T-helper 1 cell (primary cell): ENCODE measurements at places on chromosomes 4 and X.

GRCh38 chr4:57672846-57673433, 562.8 kb upstream of the IGFBP7 start:
- DNase-seq = no peak

- no peak for DNase-seq
Observed at GRCh38 chrX:112359906-112360305, 277.3 kb upstream of the TRPC5 start.

GRCh38 chr4:138757432-138757831, 258.1 kb upstream of the NOCT start:
- no peak for DNase-seq

DNA sequence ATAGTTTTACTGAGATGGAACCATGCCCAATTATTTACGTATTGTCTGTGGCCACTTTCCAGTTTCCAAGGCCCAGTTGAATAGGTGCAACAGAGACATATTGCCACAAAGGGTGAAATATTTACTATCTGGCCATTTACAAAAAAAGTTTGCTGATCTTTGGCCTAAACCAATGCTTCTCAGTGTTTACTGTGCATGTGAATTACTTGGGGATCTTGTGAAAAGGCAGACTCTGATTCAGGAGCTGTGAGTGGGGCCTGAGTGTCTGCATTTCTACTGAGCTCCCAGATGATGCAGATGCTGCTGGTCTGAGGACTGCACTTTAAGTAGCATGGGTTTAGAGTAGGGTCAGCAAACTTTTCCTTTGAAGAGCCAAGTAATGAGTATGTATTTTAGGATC, 94.1 kb upstream of the PDE5A start:
- no peak for DNase-seq

GRCh38 chr4:87961993-87962392, 13.5 kb upstream of the SPP1 start:
- no peak for DNase-seq

DNA sequence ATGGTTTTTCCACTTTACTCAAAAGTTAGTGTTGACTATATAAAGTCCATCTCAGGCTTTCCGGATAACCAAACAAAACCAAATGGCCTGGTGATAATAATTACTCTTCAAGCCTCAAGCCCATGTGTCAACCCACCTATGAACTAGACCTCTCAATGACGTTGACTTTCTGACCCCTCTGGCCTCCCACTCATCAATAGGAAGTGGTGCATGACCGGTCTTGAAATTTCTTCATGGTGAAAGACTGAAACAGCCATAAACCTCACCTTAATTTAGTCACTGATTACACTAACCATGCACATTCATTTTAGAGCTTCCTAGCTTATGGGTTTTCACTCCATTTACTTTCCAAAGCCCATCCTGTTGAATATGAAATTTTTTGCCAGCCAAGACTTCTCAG, 276.0 kb downstream of the KLHL13 start:
- no peak for DNase-seq

- DNase-seq = no peak
Observed at GRCh38 chr4:107718351-107718965, 1.6 kb downstream of the PAPSS1 start.

DNA sequence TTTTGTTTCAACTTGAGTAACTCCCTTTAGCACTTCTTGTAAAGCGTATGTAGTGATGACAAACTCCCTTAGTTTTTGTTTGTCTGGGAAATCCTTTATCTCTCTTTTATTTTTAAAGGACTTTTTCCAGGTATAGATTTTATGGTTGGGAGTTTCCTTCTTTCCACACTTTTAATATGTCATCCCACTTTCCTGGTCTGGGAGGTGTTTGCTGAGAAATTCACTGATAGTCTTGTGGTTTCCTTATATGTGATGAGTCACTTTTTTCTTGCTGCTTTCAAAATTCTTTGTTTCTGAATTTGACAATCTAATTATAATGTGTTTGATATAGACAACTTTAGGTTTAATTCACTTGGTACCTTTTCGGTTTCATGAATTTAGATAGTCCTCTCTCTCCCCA, 353.9 kb downstream of the GPAT3 start:
- DNase-seq = no peak

- DNase-seq = no peak
Observed at GRCh38 chr4:130479674-130480073, 1383.7 kb downstream of the C4orf33 start.

DNA sequence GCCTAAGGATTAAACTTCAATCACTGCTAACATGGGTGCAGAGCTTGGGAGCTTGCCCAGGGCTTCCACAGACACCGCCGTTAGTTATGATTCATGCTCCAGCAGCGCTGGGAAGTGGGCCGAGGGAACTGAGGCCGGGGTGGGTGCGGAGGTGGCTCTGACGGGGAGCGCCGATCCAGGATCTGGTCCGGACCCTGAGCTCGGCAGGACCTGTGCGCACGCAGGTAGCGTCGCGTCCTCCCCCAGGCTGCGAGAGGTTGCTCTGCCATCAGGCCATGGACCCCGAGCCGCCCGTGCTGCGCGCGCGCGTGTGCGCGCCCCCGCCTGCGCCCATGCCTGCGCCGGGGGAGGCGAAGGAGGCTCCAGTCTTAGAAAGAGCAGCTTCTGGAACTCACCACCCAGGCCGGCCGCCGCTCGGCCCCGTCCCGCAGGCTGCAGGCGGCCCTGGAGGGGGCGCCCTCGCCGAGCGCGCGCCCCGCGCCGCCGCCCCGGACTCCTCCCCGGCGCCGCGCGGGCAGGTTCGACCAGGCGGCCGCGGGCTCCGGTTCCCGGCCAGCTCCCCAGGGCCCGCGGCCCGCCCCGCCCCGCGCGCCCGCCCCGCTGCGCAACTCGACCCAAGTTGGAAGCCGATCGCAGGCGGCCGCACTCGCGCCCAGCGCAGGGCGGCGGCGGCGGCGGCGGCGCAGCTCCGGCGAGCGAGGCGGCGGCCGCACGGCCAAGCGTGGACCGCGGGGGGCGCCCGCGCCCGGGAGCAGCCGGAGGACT, 732 bp upstream of the ADRA2C start:
- DNase-seq = no peak

- no peak for DNase-seq
Observed at GRCh38 chrX:141619336-141619735, 29.8 kb downstream of the SPANXA2 start.

GRCh38 chr4:17665852-17666251, 51.4 kb downstream of the MED28 start:
- no peak for DNase-seq

GRCh38 chr4:7980036-7980435, 40.4 kb upstream of the AFAP1 start:
- no peak for DNase-seq

DNA sequence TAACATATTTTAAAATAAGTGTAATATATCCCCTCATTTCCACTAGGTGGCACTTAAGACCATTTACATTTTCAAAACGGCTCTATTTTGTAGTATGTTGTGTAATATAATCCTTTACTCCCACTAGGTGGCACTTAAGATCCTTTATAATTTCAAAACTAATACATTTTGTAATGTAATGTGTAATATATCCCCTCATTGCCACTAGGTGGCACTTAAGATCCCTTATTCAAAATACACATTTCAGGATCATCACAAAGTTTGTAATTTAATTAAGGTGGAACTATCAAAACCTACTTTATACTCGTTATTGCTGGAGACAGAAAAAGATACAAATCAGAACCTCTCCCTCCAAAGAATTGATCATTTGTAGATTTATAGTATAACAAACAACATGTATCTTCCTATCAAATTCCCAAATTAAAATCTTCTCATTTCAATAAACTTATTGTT, 132.5 kb downstream of the ARHGAP6 start:
- no peak for DNase-seq

DNA sequence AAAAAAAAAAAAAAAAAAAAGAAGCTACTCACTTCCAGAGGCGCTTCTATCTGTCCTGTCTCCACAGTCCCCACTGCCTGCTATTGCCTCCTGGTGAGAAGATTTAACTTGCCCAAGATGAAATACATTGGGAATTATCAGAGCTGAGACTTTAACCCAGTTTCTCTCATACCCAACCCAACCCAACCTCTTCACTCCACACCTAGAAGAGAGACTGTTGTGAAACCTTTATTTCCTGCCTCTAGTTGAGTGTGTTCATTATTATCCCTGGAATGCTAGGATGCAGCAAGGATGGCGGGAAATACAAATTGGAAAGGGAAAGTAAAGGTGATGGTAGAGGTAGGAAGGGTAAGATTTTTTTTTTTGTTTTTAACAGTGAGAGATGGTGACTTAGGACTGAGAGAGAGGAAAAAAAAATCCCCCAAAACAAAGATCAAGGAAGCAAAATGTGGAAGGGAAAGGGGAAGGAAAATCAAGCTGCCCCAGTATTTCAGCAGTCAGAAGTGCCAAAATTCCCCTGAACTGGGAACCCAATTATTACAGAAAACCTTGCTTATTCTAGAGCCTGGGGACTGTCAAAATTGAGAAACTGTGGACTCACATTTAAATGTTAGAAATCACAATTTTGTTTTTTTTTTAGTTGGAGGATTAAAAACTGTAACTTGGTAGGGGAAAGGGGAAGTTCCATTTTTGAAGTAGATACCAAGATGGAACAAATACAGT, 253.0 kb downstream of the PTTG2 start:
- DNase-seq = no peak

- no peak for DNase-seq
Observed at GRCh38 chr4:15398732-15399131, 29.1 kb upstream of the C1QTNF7 start.

- DNase-seq = no peak
Observed at GRCh38 chr4:78684325-78685079, 91.6 kb upstream of the BMP2K start.

GRCh38 chrX:102963955-102964354, 26.9 kb downstream of the RAB40AL start:
- DNase-seq = no peak

- no peak for DNase-seq
Observed at GRCh38 chr4:74108457-74109115, 9.6 kb upstream of the CXCL2 start.

DNA sequence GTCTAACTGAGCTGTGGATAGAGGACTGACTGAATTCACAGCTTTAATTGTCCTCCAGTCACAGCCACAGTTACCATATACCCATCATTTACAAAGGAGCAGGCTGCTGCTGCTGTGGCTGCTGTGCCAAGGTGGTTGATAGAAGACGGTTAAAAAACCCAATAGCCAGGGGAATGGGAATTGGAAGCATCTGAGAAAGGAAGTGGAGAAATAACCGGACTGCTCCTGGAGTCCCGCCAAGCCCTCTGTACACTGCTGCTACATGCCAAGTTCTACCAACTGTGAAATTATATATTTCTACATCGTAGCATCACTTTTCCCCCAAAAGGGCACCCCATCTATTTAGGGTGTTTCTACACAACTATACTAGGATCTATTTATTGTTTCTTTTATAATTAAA, 279.7 kb upstream of the ARX start:
- no peak for DNase-seq
